ENCODE measurements at places on chromosomes 7 and 10.

DNA sequence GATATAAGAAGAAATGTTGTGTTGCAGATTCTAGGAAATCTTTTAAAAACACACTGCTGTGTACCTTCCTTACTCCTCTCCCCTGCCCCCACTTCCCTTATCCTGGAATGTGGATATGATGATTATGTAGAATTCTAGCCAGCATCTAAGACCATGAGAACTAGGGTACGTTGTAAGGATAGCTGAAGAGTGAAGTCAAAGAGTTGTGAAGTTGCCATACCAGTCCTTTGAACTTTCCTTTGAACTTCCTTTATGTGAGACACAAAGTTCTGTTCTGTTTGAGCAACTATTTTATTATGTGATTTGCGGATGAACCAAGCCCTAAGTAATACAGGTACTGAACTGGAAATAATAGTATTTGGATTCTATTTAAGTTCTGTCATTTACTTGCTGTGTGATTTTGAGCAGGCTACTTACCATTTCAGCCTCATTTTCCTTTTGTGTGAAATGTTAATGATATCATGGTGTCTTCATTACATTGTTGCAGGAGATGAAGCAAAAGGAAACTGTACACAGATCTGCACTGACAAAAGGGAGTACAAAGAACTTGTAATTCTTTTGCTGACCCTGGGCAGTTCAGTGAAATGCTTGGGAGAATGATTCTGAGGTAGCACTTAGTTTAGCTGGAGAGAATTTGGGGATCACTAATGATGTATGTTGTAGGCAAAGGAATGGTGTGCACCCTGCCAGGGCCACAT is 31.4 kb downstream of the RPA3 start:
- no peak for DNase-seq

GRCh38 chr10:128429835-128430513 is 303.8 kb upstream of the MKI67 start:
- no peak for DNase-seq

DNA sequence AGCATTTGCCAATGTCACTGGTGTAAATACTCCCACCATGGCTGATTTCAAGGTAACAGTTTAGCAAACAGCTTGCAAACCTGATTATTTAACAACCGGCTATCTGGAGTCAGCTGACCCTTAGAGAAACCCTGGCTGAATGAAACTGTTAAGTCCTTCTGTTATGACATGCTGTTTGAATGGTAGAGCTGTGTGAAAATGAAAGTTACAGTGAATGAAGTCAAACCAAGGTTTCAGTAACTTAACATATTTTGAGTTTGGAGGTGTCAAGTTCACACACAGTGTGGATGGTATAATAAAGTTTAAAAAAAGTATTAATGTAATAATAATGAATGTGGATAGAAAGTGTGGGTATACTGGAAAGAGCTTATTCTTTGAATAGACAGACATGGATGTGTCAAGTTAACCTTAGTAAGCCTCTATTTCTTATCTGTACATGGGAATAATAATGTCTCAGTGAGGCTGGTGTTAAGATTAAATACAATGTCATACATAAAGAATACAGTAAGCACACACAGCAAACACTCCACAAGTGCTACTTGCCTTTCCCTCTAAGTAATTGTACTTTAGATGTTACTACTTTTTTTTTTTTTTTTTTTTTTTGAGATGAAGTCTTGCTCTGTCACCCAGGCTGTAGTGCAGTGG is 150.4 kb downstream of the TAX1BP1 start:
- no peak for DNase-seq

GRCh38 chr10:80356563-80356988 is at the start of the genes DYDC1 and DYDC2:
DYDC1 (minus strand) TSS chr10:80356755; CDS start chr10:80352601, 4,154 bp downstream.
DYDC2 (plus strand) TSS chr10:80356781; CDS start chr10:80362444, 5,663 bp downstream.
- no peak for DNase-seq

DNA sequence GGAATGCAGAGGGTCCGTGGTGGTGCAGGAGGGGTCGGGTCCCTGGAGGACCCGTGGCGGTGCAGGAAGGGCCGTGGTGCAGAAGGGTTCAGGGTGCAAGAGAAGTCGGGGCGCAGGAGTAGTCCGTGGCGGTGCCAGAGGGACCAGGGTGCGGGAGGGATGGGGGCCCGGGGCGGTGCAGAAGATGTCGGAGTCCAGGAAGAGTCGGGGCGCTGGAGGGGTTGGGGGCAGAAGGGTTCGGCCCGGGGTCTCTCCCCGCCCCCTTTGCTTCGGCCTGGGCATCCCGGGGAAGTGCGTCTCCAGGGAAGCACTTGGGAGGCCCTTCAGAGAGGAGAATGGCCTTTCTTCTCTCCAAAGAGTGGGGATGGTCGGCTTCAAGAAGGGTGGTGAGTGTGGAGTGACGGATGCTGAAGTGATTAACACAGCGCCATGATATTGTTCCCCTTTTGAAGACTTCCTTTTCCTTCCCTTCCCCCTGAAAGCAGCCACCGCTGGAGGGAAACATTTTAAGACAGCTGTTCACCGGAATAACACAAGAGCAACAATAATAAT is 997 bp downstream of the WDR37 start:
- DNase-seq: no peak

GRCh38 chr10:110225441-110225755 is 18.0 kb downstream of the MXI1 start:
- no peak for DNase-seq

Data from Caco-2 (cell line).